Cortex of kidney (tissue), 1 donor: ENCODE measurements at places on chromosomes 5 and 9.

GRCh38 chr9:133359399-133360175 is 3.2 kb downstream of the SURF2 start:
- no peak for DNase-seq

DNA sequence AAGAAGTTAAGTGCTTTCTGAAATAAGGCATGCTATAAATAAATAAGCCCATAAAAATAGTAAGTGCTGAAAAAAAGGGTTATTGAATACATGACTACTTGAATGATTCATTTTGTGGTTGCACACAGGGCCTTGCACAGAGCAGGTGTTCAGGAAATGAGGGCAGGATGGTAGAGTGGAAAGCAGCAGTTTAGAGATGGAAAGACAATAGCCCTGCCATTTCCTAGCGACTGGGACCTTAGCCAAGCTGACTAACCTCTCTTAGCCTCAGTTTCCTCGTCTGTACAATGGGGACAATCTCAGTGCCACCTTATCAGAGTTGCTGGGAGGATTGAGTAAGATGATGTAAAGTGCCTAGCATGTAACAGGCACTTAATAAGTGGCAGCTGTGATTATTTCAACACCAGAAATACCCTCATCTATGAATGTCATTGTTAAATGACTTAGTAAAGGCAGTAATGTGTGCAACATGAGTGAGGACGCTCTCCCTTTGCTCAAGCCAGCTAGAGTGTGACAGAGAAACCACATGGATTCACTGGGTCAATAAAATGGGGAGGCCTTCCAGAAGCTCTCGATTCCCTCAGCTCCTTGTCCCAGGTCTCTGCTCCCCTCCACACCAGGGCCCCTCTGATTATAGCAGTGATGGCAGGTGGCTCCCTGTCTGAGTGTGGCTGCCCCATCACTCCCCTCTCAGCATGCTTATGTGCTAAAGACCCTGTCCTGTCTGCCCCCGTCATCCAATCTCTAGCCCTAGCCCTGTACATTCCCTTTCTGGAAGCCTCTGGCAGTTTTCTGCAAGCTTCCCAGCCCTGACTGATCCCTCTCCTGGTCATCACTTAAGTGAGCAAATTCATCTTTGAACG is 16.0 kb upstream of the PHF19 start:
- no peak for DNase-seq

DNA sequence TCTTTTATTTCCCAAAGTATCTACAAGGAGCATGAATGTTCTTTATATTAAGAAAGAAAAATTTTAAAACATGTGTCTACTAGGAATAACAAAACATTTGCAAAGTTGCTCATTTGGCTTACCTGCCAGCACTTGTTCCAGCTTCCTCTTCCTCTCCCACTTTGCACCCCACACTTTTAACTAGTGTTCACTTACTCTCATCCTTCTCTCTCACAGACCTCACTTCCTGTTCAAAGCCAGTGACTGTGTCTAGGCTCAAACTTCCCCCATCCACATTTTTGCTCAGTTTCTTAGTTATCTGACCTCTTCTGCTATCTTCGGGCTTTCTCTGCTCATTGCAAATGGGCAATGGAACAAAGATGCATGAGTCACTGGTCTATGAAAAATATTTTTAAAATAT is 512.2 kb upstream of the ZNF462 start:
- no peak for DNase-seq

DNA sequence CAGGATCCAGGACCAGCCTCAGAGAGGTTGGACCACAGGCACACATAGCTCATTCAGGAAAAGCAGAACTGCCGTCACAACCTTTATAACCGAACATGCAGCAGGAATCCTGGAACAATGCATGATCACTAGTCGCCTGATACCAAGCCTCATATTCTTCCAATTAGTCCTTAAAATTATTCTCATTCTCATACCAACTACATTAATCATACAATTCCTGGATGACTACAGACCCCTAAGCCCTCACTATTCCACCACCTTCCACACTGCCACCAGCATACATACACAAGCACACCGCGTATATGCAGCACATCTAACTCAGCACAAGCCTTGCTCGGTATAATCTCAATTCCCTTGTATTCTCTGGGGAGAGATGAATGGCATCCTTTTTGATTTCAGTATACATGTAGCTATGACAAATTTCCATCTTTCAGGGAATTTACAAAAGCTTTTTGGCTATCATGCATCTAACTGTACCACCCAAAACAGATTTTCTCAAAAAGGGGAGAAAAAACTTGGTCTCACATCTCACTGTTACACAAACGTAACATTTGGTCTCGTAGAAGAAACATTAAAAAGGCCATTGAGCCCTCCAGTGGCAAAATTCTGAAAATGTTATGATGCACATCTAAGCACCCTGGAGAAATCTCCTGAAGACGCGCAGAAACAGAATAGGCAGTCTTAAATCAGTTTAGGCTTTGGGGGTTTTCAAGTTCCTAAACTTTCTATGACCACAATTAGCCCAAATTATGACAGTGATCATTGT is 46.2 kb downstream of the MCTP1 start:
- DNase-seq: no peak

- no peak for DNase-seq
Measured at GRCh38 chr9:115192835-115193525, 75.0 kb upstream of the TNC start.
